ENCODE measurements at places on chromosomes 5 and 9. TPM values are rescaled to one million over a fixed set of nuclear protein-coding genes. Genes with fewer than 3 reads are reported as not detected.

- H3K4me1 ChIP-seq = peaks cover 9% of the 10 kb centered on the region
- peak; percentile 46 for DNase-seq
Observed at GRCh38 chr9:116870566-116870965, 183.5 kb downstream of the TRIM32 start.

GRCh38 chr5:169095976-169096375, 205.0 kb downstream of the SLIT3 start:
- H3K27me3 ChIP-seq = no peaks in the 10 kb centered on the region
- no peaks in the 10 kb centered on the region for H3K36me3 ChIP-seq
- H3K4me1 ChIP-seq = peaks cover 52% of the 10 kb centered on the region
- H3K27ac ChIP-seq = peak overlapping the region; percentile 69

GRCh38 chr5:62794456-62794855, 215.8 kb downstream of the LRRC70 start:
- H3K27me3 ChIP-seq = no peaks in the 10 kb centered on the region
- H3K36me3 ChIP-seq = no peaks in the 10 kb centered on the region
- H3K4me1 ChIP-seq = no peaks in the 10 kb centered on the region

RICTOR gene
- 25.7 TPM for total RNA-seq

GRCh38 chr5:39717176-39717897, 292.6 kb upstream of the DAB2 start:
- H3K4me3 ChIP-seq = no peak overlapping the region
- no peaks in the 10 kb centered on the region for H3K36me3 ChIP-seq
- DNase-seq = no peak
- no peak overlapping the region for H3K27ac ChIP-seq
- H3K27me3 ChIP-seq = no peaks in the 10 kb centered on the region

SLC45A2 gene
- 1.1 TPM for total RNA-seq

- no peaks in the 10 kb centered on the region for H3K27me3 ChIP-seq
- no peaks in the 10 kb centered on the region for H3K4me1 ChIP-seq
- H3K4me3 ChIP-seq = no peak overlapping the region
Observed at GRCh38 chr9:68629042-68629441, 76.0 kb upstream of the PIP5K1B start.

- no peak overlapping the region for H3K27ac ChIP-seq
- no peak for DNase-seq
- no peaks in the 10 kb centered on the region for H3K27me3 ChIP-seq
- H3K4me3 ChIP-seq = no peak overlapping the region
Observed at GRCh38 chr9:134970198-134970597, 52.5 kb upstream of the FCN1 start.

PCDHAC2 gene
- total RNA-seq = not detected

DNA sequence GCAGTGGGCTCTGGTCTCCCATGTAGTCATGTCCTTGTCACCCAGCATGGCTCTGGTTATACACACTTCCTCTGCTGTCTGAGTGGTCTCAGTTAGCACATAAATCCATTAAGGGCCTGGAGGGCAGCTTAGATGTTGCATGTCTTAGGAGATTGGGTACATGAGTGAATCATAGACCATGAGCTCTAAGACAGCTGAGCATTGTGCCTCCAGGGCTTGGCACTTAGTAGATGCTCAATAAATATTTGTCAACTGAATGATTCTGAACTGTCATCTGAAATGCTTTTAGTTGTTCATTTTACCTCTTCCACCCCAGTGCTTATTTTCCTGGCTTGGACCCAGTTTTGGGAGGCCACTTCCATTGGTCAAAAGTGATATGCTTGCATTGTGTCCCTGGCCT, 135.6 kb downstream of the BOD1 start:
- H3K27me3 ChIP-seq = no peaks in the 10 kb centered on the region
- no peak overlapping the region for H3K27ac ChIP-seq
- H3K4me1 ChIP-seq = no peaks in the 10 kb centered on the region
- no peak for DNase-seq
- H3K36me3 ChIP-seq = no peaks in the 10 kb centered on the region
- H3K4me3 ChIP-seq = no peak overlapping the region

ARRDC3 gene
- total RNA-seq = 38.7 TPM

DNA sequence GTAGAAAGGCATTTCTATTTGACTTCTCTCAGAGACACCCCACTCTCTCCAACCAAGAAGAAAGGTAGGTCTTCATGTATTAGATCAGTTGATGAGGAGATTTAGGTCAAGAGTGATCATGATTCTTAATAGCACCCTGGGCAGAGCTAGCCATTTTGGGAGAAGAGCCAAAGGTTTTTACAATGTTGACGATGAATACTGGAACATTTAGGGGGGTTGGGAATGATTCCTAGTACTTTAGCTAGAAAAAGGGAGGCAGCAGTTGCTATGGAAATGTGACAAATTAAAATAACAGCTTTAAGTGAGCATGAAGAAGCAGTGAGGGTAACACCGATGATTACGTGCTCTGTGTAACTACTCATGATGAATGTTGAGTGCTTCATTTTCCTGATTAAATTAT, 9.5 kb upstream of the RPS23 start:
- H3K4me1 ChIP-seq = no peaks in the 10 kb centered on the region
- no peaks in the 10 kb centered on the region for H3K36me3 ChIP-seq
- DNase-seq = no peak
- H3K4me3 ChIP-seq = no peak overlapping the region

GRCh38 chr5:177494346-177495195, 2.8 kb downstream of the PDLIM7 start:
- H3K4me1 ChIP-seq = peaks cover 29% of the 10 kb centered on the region
- no peaks in the 10 kb centered on the region for H3K27me3 ChIP-seq
- H3K4me3 ChIP-seq = no peak overlapping the region
- no peak for DNase-seq
- H3K36me3 ChIP-seq = peaks cover 4% of the 10 kb centered on the region

- H3K36me3 ChIP-seq = no peaks in the 10 kb centered on the region
- H3K4me1 ChIP-seq = no peaks in the 10 kb centered on the region
- DNase-seq = no peak
- H3K27ac ChIP-seq = no peak overlapping the region
- H3K4me3 ChIP-seq = no peak overlapping the region
Observed at GRCh38 chr5:153212471-153212870, 278.0 kb upstream of the GRIA1 start.

CTSV gene
- total RNA-seq = 110 TPM

DNA sequence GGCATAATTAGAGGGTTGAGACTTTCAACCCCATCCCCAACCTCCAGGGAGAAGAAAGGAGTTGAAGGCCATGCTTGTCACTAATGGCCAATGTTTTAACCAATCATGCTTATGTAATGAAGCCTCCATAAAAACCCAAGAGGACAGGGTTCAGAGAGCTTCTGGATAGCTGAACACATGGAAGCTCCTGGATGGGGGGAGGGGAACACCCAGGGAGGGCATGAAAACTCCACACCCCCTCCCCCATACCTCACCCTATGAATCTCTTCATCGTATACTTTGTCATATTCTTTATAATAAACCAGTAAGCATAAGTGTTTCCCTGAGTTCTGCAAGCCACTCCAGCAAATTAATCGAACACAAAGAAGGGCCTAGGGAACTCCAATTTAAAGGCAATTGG, 81.7 kb downstream of the ALDH7A1 start:
- H3K27ac ChIP-seq = no peak overlapping the region
- H3K4me1 ChIP-seq = peaks cover 12% of the 10 kb centered on the region
- H3K36me3 ChIP-seq = no peaks in the 10 kb centered on the region
- H3K27me3 ChIP-seq = no peaks in the 10 kb centered on the region
- no peak for DNase-seq

ASS1 gene
- 76.9 TPM for total RNA-seq

DNA sequence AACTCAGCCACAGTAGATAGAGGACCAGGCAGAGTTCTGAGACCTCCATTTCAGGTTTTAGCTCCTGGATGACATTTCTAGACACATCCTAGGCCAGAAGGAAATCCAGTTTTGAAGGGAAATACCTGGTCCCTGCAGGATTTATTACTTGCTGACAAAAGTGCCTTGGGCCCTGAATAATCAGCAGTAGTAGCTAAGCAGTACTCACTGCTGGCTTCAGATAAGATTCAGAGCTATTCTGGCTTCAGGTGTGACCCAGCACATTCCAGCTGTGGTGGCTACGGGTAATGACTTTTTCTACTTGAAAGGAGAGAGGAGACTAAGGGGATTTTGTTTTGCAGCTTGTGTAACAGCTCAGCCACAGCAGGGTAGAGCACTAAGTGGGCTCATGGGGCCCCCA, 34.0 kb downstream of the NDUFAF2 start:
- no peak overlapping the region for H3K4me3 ChIP-seq
- H3K36me3 ChIP-seq = no peaks in the 10 kb centered on the region
- H3K27me3 ChIP-seq = no peaks in the 10 kb centered on the region
- no peak overlapping the region for H3K27ac ChIP-seq

GRCh38 chr9:133769511-133770075, 31.4 kb upstream of the SARDH start:
- H3K4me3 ChIP-seq = no peak overlapping the region
- H3K27me3 ChIP-seq = no peaks in the 10 kb centered on the region
- DNase-seq = no peak
- no peak overlapping the region for H3K27ac ChIP-seq
- H3K36me3 ChIP-seq = peaks cover 20% of the 10 kb centered on the region

NR2F1 gene
- total RNA-seq = 0.70 TPM

- peaks cover 2% of the 10 kb centered on the region for H3K36me3 ChIP-seq
- H3K27ac ChIP-seq = no peak overlapping the region
- no peak overlapping the region for H3K4me3 ChIP-seq
- no peaks in the 10 kb centered on the region for H3K4me1 ChIP-seq
Observed at GRCh38 chr5:641331-641765, 29.2 kb downstream of the CEP72 start.

GRCh38 chr5:147445090-147445489, 64.8 kb downstream of the DPYSL3 start:
- no peak overlapping the region for H3K4me3 ChIP-seq
- no peaks in the 10 kb centered on the region for H3K27me3 ChIP-seq
- no peak for DNase-seq
- no peaks in the 10 kb centered on the region for H3K36me3 ChIP-seq
- H3K4me1 ChIP-seq = peaks cover 21% of the 10 kb centered on the region

- no peak for DNase-seq
- peak overlapping the region; percentile 88 for H3K4me3 ChIP-seq
- H3K27me3 ChIP-seq = no peaks in the 10 kb centered on the region
- peaks cover 16% of the 10 kb centered on the region for H3K4me1 ChIP-seq
- H3K36me3 ChIP-seq = no peaks in the 10 kb centered on the region
Observed at GRCh38 chr9:125748446-125749099, 1.4 kb downstream of the PBX3 start.

DNA sequence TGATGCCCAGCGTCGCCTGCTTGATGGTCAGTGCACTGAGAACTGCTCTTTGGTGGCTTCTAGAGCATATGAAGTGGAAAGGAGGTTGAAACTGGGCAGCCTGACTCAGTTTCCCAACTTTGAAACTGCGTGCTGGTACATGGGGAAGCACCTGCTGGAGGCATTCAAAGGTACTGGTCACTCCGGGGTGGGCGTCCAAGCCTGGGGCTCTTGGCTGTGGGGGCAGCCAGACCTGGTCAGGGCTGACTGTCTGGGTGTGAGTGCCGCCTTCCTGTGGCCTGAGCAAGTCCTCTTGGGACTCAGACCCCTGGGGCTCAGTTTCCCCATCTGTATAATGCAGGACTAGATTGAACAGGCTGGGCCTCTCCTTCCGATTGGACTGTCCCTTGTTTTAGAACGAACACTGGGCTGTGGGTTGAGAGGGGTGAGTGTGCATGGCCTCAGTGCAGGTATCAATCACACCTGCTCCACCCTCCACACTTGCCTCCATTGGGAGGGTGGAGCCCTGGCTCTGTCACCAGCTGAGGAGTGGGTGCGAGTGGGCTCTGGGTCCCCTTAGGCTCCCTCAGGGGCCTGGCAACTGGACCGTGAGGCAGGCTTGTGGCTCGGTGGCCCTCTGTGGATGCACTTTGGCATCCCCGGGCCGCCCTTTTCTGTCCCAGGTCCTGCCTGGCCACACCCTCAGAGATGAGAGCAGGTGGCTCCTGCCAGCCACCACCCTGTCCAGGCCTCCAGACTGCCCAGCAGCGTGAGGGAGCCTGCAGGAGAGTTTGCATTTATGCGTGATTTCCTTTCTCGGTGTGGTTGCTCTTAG, 80.2 kb downstream of the PHF2 start:
- no peak overlapping the region for H3K4me3 ChIP-seq
- H3K36me3 ChIP-seq = no peaks in the 10 kb centered on the region
- no peaks in the 10 kb centered on the region for H3K27me3 ChIP-seq
- no peaks in the 10 kb centered on the region for H3K4me1 ChIP-seq
- no peak overlapping the region for H3K27ac ChIP-seq

DNA sequence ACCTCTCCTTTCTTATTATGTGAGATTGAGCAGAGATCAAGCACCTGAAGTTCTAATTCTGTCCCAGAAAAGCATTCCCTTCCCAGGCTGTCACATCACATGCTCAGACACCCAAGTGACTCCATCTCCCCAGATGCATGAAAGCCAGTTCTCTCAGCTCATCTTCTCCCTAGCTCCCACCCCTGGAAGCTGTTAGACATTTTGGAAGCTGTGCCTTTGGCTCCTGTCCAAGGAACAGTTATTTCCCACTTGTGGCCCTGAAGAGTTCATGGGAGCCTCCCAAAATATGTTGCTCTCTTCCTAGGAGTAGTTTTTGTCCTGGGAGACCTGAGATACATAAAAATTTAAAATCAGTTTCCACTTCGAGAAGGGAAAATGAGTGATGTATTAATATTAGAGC, 161.4 kb upstream of the GAS1 start:
- no peaks in the 10 kb centered on the region for H3K36me3 ChIP-seq
- H3K4me1 ChIP-seq = no peaks in the 10 kb centered on the region
- no peak overlapping the region for H3K27ac ChIP-seq
- H3K27me3 ChIP-seq = no peaks in the 10 kb centered on the region

CAVIN4 gene
- total RNA-seq = 1.5 TPM

- no peaks in the 10 kb centered on the region for H3K36me3 ChIP-seq
- no peak for DNase-seq
- H3K4me3 ChIP-seq = no peak overlapping the region
- H3K4me1 ChIP-seq = peaks cover 6% of the 10 kb centered on the region
Observed at GRCh38 chr5:102087906-102088305, 208.2 kb downstream of the SLCO4C1 start.
